ENCODE measurements at places on chromosomes 13 and 19.
A peak's percentile ranks its signal among the peaks of the same experiment; 100 is the strongest.

DNA sequence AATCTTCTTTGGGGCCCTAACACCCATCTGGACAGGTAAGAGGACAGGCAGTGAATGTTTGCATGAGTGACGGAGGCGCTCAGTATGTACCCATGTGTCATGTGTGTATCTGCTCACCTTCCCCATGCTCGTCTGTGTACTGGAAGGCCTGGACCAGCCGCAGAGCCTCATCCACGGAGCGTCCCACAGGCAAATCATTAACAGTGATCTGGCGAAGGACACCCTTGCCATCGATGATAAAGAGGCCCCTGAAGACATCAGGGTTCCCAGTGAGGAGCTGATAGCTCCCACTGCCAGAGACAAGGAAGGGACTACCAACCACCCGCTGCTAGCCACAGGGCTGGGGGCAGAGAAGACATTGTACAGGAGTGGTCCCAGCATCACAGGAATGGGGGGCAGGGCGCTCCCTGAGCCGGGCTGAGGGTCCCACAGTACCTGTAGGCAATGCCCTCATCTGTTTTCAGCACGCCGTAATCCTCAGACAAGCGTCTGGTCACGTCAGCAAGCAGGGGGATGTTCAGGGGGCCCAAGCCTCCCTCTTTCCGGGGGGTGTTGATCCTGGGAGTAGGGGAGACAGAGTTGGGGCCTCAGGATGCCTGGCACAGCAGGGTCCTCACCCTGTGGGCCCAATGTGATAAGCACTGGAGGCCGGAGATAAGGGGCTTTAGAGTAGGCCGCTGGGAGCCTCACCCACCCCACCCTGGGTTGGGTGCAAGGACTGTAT lies 1.7 kb downstream of the PRDX2 start:
- DNase-seq: no peak

DNA sequence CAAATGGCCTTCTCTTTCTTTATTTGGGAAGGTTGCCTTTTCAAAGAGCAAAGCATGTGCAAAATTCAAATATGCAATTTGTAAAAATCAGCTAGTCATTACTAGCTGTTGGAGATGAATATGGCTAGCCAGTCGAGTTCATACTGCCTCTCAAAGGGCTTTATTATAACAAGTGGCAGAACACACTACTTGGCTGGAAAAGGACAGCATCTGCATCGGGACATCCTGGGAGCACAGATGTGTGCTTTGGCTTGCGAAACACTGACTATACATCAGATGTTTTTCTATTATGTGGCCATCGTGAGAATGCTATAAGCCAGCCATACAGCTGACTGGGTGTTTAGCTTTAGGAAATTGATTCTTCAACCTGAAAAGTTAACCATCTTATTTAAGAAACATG lies 424.2 kb downstream of the KCTD12 start:
- no peak for DNase-seq

DNA sequence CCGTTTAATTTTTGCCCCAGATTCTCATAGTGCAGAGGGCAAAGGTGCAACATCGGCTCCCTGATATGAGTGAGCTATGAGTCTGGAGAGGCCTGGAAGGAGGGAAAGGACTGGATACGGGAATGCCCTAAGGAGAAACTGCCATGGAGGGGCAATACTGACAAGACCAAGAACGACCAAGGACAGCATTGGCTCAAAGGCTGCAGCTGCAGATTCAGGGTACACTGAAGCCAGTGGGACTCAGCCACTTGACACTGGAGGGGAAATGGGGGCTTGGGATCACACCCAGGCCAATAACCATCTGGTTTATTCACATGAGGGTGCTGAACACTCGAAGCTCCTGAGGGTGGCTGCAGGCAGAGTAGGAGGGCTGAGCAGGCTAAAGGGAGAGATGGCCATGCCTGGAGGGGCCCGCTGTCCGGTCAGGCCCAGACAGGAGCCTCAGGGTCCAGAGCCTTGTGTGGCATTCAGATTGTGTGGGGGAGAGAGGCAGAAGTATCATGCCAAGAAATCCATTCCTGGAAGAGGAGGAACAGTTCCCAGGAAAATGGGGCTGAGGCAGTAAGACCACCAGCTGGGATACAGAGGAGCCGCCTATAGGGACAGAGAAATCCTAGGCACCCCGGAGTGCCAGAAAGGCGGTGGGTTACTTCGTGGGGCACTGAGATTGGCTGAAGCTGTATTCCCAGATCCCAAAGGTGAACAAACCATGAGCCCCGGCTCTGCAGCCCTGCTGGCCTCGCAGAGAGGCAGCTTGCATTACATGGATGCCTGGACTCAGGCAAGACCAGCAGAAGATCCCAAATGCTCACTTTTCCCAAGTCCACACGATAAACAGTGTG lies 20.7 kb downstream of the COL4A1 start:
- DNase-seq: no peak

DNA sequence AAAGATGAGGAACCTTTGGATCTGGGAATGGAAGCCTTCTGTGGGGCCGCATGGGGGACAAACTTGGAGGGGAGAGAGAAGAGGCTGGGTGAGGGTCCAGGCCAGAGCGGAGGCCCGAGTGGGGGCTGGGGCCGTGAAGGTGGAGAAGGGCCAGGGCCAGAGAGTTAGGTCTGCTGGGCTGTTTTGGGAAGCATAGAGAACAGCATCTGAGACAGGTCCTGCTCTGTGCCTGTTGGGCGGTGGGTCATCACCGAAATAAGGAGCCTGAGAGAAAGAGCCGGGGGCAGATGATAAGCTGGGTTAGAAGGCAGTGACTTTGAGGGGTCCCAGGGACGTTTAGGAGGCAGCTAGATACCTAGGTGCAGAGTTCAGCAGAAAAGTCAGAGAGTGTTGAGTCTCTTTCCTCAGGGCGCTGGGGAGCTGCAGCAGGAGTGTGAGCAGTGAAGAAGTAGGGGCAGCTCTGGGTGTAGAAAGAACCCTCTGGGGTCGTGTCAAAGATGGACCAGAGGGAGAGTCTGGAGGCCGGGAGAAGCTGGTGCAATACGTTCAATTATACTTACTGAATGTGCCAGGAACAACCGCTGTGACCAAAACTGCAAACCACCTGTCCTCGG lies 2.7 kb downstream of the SPACA6 start:
- no peak for DNase-seq

DNA sequence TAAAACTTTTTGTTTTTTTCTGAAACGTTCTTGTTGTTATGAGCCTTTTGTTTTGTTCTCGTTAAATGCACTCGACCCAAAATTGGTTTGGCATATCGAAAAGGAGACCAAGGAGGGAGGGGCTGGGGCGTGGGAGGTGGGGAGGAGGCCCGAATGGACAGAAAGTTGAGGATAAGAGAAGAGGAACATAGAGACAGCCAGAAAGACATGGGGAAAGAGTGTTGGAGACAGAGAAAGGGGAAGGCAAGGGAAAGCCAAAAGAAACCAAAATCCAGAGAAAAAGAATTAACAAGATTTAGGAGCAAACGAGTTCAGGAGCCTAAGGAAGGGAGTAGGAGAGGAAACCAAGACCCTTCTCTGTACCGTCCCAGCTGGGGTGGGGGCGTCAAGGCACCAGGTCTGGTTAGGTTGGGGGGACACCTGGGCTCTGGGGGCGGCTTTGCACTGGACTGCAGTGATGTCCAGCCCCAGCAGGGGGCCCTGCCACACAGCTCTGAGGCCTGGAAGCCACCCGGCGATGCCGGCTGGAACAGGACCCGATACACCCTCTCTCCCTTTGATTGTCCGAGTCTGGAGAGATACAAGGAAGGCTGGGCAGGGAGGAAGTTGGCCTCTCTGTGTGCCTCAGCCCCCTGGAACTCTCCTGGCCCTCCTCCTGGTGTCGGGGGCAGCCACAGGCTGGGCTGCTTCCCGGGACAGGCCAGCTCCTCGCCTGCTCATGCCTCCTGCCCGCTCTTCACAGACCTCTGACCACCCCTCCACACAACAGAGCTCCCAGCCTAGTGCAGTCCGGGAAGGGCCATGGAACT lies 11.6 kb upstream of the ASF1B start:
- DNase-seq: peak; percentile 66

DNA sequence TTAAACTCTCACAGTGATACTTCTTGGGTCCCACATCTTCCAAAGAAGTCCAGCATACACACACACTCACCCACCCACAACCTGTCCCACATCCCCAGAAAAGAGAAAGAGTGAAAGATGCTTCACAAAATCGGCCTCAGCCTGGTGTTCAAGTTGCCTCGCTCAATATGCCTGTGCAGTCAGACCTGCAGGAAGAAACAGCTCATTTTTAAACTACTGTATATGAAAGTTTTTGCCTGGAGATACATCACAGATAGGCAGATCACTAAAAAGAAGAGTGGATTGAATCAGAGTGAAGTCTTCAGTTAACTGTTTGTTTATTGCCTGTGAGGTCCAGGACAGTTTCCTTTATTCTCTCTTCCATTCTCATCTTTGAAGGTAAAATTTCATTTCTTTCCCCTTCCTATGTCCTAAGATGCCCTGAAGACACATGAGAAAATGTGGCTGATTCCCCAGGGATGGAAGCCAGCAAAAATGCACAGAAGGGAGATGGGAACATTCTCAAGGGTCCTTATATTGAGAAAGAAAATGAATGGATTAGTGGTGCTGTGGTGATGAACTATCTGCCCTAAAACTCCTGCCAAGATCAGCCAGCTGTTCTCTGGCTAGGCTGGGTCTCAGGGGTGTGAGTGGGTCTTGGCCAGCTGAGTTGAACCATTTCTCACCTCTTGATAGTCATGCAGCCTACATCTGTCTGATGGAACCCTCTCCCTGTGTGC lies 259.0 kb downstream of the ITGBL1 start:
- DNase-seq: no peak

DNA sequence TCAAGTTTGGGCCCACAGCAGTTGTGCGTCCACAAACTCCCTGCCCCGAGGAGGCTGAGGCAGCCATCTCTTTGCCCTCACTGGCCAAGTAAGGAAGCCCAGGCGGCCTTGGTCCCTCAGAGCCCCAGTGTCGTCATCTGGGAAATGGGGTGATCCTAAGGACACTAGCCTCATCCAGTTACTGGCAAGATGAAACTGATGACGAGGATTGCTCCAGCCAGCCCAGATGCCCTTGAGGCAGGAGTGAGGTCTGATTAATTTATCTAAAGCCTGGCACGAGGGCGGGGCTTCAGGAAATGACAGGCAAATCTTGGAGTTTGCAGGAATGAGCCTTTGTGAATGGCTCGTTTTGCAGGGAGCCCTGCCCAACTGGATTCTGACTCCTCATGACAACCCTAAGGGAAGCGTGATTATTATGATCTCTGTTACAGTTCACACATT lies 5.6 kb downstream of the LIPE start:
- no peak for DNase-seq

- no peak for DNase-seq
Measured at GRCh38 chr13:42173789-42174343, 98.1 kb upstream of the AKAP11 start.

- no peak for DNase-seq
Measured at GRCh38 chr19:17235971-17236777, 9.5 kb downstream of the NR2F6 start.

DNA sequence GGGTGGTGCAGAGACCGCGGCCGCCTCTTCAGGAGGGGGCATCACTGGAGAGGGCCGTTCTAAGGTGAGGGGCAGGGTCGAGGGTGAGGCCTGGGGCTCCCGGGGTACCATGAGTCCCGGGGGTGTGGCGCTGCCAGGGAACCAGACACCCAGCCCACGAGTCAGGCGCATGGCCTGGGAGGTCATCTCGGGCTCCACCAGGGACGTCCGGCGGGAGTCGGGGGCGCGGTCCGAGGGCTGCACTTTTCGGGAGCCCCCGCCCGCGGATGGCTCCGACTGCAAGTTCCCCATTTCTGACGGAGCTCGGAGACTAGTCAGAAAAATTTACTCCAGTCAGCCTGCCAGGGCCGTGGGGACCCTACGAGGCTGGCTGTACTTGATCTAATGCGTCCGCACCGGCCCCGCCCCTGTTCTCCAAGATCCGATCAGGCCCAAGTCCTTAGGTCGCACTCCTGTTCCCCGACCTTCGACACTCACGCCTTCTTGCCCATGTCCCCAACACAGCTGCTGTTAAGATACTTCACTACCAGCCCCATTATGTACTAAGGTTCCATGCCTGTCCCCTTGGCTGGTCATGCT lies 774 bp downstream of the GGN start:
- DNase-seq: peak; percentile 66

- DNase-seq: no peak
Measured at GRCh38 chr13:104320446-104320845, 1254.2 kb upstream of the SLC10A2 start.

Data from suppressor macrophage treated with lipopolysaccharide for 4 hours (primary cell).